SK-N-DZ (cell line): ENCODE measurements at places on chromosomes 11 and 22.

- no peak for DNase-seq
Observed at GRCh38 chr11:44463751-44464150, 101.7 kb upstream of the CD82 start.

DNA sequence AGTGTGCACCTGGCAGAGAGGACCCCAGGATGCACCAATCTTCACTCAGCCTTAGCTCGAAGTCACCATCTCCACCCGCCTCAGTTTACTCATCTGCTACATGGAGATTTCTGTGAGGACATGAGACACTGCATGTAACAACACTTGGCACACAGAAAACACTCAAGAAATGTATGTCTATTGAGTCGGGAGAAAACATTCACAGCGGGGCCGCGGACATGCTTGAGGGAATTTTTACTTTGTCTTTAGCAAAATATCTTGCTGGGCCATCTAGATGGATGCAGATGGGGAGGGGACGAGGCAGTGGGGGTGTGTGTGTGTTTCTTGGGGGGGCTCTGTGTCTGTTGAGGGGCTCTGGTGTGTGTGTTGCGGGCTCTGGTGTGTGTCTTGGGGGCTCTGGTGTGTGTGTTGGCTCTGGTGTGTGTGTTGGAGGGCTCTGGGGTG, 28.4 kb upstream of the RFPL3 start:
- no peak for DNase-seq

DNA sequence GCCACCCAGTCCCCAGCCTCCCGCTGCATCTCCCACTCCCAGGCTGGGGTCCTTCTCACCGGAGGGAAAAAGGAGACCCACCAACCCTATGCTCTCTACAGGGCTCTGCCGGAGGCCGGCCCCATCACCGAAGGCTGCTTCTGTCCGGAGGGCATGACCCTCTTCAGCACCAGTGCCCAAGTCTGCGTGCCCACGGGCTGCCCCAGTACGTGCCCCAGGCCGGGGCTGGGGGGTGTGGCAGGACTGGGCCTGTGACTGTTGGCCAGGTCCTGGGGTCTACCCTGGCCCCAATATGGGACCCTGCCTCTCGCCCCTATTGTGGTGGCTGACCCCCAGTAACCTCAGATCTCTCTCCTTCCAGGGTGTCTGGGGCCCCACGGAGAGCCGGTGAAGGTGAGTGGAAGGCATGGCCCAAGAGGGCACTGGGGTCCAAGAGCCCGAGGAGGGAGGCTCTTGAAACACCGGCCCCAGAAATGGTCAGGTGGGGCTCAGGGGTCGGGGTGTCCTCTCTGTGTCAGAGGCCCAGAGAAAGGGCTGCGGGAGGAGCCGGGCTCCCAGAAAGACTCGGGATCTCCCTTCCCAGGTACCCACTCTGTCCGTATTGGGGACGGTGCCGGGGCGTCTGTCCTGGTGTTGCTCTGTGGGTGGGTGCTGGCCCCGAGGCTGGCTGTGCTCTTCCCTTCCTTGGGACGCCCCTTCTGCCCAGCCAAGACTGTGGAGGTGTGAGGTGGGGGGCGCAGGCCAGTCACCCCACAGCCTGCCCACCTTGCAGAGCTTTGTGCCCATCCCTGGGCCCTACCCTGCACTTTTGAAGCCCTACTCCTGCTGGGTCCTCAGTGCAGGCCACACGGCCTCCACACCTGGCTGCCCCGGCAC, 26.1 kb upstream of the MUC5B start:
- no peak for DNase-seq

GRCh38 chr11:132258875-132259274, 888.5 kb downstream of the NTM start:
- DNase-seq = no peak

- DNase-seq = no peak
Observed at GRCh38 chr11:69009441-69010211, 3.4 kb downstream of the MRGPRF start.
